GM12878 (cell line): ENCODE measurements at places on chromosomes 3 and 15.
A peak's percentile ranks its signal among the peaks of the same experiment; 100 is the strongest.

GRCh38 chr3:135549928-135550494, 415.5 kb upstream of the PPP2R3A start:
- H3K4me3 ChIP-seq: no peak overlapping the region
- H3K36me3 ChIP-seq: no peaks in the 10 kb centered on the region

DNA sequence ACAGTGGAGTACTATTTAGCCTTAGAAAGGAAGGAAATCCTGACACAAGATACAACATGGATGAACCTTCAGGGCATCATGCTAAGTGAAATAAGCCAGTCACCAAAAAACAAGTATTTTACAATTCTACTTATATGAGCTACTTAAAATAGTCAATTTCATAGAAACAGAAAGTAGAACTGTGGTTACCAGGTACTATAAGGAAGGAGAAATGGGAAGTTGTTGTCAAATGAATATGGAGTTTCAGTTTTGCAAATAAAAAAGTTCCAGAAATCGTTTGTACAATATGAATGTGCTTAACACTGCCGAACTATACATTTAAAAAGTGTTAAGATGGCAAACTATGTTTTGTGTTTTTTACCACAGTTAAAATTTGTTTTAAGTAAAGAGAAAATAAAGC, 26.8 kb downstream of the TRANK1 start:
- no peaks in the 10 kb centered on the region for H3K27me3 ChIP-seq
- H3K4me1 ChIP-seq: peaks cover 14% of the 10 kb centered on the region
- no peak overlapping the region for H3K4me3 ChIP-seq
- H3K27ac ChIP-seq: no peak overlapping the region
- DNase-seq: peak; percentile 48

DNA sequence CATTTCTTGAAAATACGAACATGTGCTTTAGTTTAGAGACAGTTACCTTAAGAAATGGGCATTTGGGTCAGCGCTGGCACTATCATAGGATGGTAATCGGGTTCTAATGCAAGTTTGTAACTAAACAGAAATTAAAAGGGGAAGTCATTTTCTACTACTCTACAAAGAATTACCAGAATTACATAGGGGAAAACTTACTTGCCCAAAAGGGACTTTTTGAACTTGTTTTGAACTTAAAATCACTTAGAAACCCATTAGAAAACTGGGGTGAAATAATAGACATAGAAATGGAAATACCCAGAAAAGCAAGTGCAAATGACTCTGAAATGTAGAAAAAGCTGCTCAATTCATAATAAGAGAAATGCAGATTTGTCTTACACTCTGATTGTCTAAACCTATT, 44.9 kb downstream of the SPATA16 start:
- no peak overlapping the region for H3K27ac ChIP-seq
- H3K27me3 ChIP-seq: no peaks in the 10 kb centered on the region
- no peak overlapping the region for H3K4me3 ChIP-seq
- DNase-seq: no peak
- H3K36me3 ChIP-seq: no peaks in the 10 kb centered on the region

GRCh38 chr3:8990266-8991215, 27.3 kb upstream of the RAD18 start:
- no peaks in the 10 kb centered on the region for H3K27me3 ChIP-seq
- H3K27ac ChIP-seq: no peak overlapping the region
- no peaks in the 10 kb centered on the region for H3K36me3 ChIP-seq

DNA sequence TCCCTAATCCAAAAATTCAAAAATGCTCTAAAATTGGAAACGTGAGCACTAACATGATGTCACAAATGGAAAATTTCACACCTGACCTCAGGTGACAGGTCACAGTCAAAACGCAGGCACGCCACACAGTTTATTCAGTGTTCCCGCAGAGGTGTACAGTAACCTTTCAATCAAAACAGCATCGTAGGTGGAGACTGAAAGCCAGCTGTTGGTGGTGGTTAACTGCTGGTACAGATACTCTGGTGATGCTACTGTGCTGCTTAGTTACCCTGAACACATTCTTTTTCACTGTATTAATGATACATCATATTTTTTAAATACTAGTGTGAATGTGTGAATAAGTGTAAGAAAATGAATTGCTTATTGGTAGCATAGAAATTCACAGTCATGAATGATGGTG, 23.8 kb downstream of the RAB11A start:
- H3K27me3 ChIP-seq: no peaks in the 10 kb centered on the region
- H3K4me3 ChIP-seq: no peak overlapping the region
- no peak for DNase-seq
- peaks cover 7% of the 10 kb centered on the region; the same call in 1 of the 2 replicates for H3K4me1 ChIP-seq
- H3K36me3 ChIP-seq: peaks cover 19% of the 10 kb centered on the region
- H3K27ac ChIP-seq: no peak overlapping the region
